ENCODE measurements at places on chromosomes 5 and 9.

DNA sequence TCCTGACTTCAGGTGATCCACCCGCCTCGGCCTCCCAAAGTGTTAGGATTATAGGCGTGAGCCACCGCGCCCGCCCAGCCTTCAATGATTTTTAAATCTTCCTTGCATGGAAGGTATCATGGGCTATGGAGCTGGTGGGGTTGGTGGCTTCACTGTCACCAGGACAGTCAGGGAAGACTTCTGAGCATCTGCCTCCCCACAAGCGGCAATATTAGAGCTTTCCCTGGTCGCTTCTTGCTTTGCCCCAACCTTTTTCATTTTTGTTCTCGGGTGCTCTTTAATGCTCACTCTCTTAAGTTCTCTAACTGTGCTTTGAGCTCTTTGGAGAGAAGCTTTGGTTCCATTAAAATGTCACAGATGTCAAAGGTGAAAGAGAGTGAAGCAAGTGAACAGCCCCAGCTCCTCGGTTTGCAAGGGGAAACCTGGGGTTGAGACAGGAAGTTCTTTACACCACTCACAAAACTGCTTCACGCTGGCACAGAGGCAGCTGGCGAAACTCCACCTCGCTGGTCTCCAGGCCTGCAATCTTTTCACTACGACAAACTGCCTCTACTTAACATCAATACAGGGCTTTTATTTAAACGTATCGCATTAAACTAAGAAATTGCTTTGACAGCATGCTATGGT lies 142.5 kb upstream of the RETREG1 start:
- no peak for DNase-seq

DNA sequence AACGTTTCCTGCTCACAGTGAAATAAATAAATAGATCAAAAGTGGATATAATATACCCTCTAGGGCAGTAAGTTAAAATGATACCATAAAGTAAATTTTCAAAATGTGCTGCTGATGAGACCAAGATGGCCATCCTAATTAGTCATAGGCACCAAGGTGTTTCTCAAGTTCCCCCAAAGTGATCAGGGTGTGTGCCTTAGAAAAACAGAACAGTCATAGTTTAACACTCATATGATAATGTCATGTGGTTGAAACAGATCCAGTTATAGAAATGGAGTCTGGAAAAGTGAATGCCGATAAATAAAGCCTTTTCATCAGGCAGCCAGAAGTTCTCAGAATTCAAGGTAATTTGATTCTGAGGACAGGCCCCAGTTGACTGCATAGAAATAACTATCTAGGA lies 161.5 kb upstream of the CDKN2B start:
- no peak for DNase-seq

GRCh38 chr5:113043491-113043931 lies 66.9 kb downstream of the DCP2 start:
- no peak for DNase-seq

DNA sequence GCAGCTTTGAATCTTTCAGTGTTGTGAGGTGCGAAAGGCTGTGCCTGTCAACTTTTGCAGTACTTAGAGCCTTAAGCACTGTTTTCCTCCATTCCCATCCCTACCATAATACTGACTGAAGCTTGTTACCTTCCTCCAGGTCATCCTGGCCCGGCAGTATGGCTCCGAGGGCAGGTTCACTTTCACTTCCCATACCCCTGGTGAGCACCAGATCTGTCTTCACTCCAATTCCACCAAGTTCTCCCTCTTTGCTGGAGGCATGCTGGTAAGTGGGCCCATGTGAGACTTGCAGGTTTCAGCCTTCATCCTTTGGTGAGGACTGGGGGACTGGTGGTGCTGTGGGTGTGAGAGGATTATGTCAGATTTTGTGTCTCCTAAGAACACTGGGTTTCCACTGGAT lies 1.5 kb downstream of the TMED9 start:
- DNase-seq = no peak

DNA sequence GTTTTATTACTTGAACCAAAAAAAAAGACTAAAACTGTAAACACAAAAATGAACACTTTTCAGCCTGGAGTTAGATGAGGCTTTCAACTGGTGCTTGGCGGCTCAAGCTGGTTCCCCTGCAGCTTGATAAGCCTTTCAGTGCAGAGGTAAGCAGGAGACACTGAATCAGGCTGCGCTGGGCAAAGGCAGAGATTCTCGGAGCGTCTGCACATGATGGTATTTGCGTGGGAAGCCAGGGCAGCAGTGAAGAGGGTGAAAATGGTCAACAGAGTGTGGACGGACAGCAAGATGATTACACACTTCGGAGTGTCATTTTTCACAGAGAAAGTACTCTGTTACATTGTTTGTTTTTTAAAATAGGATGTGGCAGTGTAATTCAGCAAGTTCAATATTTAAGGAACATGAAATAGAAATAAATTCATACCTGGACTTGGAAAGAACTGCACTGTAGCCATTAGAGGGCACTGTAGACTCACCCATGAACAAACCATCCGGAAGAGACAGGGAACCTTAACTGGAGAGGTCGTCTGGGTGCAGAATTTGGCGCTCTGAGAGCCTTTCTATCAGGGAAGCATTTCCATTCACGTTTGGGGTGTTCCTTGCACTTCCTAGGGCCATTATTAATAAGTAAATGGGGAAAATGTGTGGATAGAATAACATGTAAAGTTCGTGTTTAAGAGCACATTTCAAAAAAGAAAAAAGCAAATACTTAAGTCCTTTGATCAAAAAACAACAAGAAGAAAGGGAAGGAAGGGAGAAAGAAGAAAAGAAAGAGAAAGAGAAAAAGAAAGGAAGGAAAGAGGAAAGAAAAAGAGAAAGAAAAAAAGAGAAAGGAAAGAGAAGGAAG lies 69.8 kb downstream of the ICE1 start:
- DNase-seq = no peak

- DNase-seq = no peak
Measured at GRCh38 chr5:17094830-17095229, 122.6 kb upstream of the BASP1 start.

DNA sequence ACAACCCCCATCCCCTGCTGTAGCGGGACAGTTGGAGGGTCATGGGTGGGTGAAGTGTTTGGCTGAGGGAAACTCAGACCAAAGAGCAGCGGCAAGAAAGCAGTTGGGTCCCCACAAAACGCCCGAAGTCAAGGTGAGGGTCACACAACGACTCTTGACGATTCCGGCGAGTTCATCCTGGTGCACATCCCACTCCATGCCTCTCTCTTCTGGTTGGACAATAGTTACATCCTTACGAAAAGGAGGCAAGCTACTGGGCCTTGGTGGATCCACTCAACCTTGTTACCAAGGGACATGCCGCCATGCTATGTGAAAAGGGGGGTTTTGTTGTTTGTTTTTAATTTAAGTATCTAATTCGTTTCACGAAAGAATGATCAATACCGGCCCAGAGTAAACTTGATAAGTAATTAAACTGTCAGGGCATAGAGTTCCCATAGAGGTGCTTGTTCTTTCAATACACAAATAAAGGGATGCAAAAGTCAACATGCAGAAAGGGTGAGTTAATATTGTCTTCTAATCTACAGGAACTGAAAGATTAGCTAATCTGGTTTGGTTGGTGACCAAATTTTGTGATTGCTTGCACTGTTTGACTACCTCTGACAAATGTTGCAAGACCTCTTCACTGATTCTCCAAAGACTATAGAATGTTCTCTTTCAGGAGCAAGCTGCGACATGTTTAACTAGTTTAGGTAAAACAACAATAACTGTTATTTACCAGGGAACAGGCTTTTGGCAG lies 732 bp upstream of the SMIM15 start:
- no peak for DNase-seq

All from trophoblast cell (in vitro differentiated cells and primary cell).